ENCODE measurements at places on chromosomes 6 and 20.

GRCh38 chr6:16511723-16512489 lies 249.4 kb downstream of the ATXN1 start:
- peak; percentile 50 for DNase-seq

GRCh38 chr6:107732461-107732860 lies 91.7 kb downstream of the SCML4 start:
- no peak for DNase-seq

DNA sequence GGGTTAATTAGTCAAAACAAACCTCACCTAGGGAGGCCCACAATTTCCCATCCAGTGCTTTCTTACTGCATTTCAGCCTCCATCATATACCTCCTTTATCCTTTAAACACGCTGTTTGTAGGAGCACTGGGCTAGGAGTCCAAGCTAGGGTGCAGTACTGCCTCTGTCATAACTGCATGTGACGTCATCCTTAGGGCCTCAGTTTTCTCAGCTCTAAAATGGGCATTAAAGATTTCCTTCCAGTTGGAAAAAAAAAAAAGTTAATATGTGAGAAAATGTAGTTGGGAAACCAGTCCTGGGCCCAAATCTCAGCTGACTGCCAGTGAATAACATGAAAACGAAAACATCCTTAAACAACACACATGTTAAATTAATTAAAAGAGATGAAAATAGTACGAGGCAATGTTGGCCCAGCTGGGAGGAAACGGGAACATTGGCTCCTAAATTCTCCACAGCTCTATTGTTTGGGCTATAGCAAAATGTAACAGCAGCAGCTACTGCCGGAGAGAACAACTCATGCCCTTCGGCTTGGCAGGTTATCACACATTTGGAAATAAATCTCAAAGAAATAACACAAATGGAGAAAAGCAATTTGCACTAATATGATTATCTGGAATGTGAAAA lies 79.9 kb upstream of the CCDC167 start:
- no peak for DNase-seq

GRCh38 chr20:44494681-44495080 lies 19.0 kb downstream of the TTPAL start:
- DNase-seq, result no peak

GRCh38 chr6:849075-849506 lies 156.2 kb upstream of the EXOC2 start:
- DNase-seq, result no peak

DNA sequence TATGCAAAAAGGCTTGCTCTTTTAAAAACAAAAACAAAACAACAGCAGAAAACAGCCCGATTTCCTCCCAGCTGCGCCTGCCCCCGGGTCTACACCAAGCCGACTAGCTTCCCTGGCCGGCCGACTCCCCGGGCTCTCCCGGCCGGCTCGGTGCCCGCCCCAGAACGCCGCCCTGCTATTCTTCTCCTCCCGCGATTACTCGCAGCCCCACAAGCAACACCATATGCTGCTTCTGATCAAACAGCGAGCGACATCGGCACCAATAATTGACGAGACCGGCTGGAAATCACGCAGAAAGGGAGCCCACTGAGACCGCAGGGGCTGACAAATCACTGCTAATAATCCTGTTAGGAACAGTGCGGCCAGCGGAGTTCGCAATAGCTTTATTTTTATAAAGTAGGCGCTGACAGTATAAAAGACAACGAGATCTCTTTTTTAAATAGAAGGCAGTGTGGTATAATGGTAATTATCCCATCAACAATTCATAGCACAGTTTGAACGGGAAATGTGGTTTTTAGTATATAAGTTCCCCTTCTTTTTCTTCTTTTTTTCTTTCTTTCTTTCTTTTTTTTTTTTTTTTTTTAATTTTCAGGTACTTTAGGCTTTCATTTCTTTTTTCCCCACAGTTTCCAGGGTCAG lies 3.3 kb downstream of the SIM1 start:
- DNase-seq, result no peak

DNA sequence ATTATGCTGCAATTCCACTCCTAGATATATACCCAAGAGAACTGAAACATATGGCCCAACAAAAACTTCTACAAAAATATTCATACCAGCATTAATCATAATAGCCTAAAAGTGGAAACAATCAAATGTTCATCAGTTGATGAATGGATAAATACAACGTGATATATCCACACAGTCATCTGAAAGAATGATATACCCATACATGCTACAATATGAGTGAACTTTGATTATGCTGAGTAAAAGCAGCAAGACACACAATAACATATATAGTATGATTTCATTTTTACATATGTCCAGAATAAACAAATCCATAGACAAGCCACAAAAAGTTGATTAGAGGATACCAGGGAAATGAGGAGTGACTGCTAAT lies 30.7 kb downstream of the CDK19 start:
- DNase-seq, result no peak

GRCh38 chr20:20683481-20684321 lies 28.7 kb downstream of the RALGAPA2 start:
- peak; percentile 69 for DNase-seq

DNA sequence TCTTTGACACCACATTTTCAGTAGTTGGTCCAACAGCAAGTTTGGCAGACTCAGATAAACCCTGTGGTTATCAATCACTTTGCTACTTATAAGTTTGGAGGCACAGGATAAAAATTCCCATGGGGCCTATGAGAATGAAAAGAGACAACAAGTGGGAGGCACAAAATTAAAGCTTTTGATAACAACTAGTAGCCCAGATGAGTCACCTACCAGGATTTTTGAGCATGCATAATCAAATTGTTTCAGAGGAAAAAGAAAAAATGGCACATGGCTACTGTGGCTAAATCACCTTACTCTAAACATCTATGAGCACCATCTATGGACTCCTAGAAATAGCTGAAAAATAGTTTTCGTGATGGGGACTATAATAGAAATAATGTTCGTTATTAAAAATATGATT lies 40.8 kb upstream of the BMP5 start:
- DNase-seq, result no peak

DNA sequence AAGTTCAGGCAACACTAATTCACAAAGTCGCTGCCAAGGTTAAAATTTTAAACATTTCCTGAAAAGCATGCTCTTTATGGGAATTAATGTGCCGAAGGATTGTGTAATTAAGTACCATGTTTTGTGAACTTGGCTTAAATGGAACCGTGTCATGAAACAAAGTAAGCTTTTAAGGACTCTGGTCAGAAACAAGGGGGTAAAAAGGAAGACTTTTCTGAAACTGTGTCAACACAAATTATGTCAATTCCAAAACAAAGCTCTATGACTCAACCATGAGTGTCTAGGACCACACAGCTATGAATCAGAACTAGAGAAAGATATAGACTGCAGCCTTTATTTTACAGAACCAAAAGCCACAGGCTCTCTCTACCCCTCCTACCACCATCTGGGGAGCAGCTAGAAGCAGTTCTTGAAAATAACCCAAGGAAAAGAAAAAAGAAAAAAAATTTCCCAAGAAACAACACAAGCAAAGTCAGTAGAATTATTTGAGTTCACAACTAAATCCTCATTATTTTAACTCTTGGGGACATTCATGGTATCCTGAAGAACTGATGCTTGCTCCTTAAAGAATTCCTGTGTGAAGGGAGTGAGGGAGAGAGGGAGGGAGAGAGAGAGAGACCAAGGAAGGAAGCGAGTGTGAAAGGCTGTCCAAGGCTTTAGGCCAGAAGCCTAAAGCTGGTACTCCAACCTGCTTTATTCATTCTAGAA lies 81.9 kb downstream of the ZMYND8 start:
- peak; percentile 24 for DNase-seq

- no peak for DNase-seq
Measured at GRCh38 chr6:79718509-79719247, 87.5 kb downstream of the SH3BGRL2 start.

DNA sequence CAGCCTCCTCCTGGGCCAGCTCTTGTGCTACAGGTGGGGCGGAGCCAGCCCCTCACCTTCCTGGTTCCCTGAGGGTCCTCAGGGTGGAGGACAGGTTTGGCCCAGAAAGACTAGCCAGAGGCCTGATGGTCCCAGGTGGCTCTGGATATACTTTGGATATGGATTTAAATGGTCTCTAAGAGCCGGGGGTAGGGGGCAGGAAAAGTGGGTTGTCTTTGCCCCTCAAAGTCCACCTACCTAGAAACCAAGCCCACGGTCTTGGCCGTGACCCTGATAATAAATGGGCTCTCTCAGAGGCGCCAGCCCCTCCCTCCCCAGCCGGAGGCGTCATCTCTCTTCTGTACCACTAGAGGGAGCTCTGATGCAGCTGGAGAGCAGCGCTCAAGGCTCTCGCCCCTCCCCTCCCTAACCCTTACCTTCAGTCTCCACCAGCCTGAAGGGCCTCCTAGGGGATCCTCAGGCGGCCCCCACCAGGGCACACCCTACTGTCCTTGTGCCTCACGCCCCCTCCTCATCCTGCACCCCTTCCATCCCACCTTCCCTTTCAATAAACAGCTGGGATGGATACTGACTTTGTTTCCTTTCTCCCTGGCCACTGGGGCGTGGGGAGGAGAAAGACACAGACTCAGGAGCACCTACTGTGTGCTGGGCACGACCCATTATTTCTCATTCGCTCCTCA lies 7.5 kb downstream of the NRSN2 start:
- DNase-seq, result peak; percentile 83

- DNase-seq, result no peak
Measured at GRCh38 chr6:156864557-156864956, 87.4 kb downstream of the ARID1B start.

All from hematopoietic multipotent progenitor cell treated with erythropoietin and hydrocortisone succinate and interleukin-3 and kit ligand, for 8 days (in vitro differentiated cells).